Sigmoid colon (tissue), 7 donors: ENCODE measurements at places on chromosomes 6 and 20. TPM values are rescaled to one million over a fixed set of nuclear protein-coding genes. Genes with fewer than 3 reads are reported as not detected.
A peak's percentile ranks its signal among the peaks of the same experiment; 100 is the strongest.

DNA sequence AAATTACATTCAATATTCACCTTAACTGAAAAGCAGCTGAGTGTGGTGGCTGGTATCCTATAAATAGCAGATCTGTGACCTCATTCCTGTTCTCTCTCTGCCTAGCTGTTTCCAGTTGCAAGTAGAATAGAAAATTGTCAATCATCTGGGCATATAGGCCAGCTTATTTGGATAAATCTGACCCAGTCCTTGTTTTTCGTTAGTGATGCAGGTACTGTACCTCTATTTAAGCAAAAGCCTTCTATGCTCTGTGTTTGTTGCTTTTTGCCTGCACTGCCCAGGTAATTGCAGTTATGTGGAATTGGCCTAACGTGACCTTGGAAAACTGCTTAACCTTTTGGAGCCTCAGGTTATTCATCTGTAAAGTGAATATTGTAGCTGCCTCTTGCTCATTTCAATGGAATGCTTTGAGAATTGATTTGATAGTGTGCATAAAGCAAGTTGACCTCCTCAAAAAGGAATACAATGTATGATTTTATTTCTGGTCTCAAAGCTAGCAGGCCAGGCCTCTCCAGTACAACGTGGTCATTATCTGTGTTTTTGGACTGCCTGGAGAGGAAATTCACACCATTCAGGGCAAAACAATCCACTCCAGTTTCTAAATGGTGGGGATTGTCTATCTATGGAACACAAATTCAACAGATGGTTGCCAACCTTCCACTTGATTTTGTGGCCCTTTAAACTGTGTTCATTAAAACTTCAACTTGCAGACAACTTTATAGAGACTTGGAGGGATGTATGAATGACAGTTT, 508.7 kb upstream of the CITED2 start:
- DNase-seq, result no peak

DNA sequence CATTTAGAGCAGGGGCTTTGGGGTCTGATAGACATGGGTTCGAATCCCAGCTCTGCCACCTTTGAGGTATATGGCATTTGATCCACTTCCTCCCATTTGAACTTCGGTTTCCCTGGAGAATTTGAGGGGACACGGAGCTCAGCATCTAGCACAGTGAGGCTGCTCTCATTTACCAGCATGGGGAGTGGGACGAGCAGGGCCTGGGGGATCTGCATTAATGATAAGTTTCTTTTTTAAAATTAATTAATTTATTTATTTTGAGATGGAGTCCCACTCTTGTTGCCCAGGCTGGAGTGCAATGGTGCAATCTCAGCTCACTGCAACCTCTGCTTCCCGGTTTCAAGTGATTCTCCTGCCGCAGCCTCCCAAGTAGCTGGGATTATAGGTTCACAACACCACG, 52.6 kb downstream of the VSTM2L start:
- no peak for DNase-seq

GRCh38 chr6:160036790-160037206, 67.9 kb downstream of the IGF2R start:
- no peak for DNase-seq

The TGM3 gene
- total RNA-seq, result not detected

The CDH4 gene
- not detected for total RNA-seq

GRCh38 chr20:20034486-20034885, 17.3 kb downstream of the NAA20 start:
- no peak for DNase-seq

DNA sequence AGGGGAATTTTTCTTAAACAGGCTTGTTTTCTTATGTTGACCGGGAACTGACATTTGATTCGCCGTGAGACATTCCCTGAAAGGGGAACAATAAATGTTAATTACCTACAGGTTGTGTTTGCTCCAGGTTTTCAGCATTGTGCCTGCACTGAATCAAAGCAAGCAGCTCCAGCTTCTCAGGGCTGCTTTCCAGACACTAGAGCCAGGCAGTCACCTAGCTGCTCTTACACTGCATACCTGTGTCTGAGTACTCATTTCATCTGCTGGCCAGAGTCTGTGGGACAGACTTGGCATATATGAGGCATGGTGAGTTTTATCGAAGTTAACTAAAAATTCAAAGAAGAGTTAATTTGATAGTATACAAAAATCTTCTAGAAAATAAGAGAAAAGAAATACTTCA, 951.8 kb upstream of the MAP3K7 start:
- no peak for DNase-seq

DNA sequence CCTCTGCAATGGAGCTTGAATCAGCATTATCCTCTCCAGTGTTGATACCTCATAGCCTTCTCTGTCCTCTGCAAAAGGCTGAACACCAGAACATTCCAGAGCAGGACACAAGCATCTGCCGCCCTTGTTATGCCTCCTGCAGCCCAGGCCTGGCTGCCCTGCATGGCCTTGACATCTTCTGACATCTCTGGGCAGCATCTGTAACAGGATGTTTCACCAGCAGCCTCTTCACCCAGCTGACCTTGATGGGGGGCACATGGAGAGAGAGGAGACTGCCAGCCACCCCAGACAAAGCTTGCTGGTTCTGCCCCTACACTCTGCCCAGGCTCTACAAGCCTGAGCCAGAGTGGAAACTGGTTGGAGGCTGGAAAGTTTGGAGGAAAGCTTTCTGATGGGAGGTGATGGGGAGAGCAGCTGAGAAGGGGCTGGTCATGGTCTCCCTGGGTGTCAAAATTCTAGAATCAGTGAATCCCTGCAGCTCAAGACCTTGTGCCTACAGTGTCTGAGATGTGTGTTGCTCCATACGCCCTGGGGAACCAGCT, 145.1 kb downstream of the MRPL14 start:
- DNase-seq, result peak; percentile 34

The FNDC1 gene
- total RNA-seq, result 17.7 TPM

- DNase-seq, result peak; percentile 74
Observed at GRCh38 chr20:53609491-53610445, 16.1 kb upstream of the ZNF217 start.

The XRN2 gene
- 53.5 TPM for total RNA-seq

- no peak for DNase-seq
Observed at GRCh38 chr6:155434096-155434495, 21.5 kb downstream of the NOX3 start.

GRCh38 chr6:44646355-44646754, 258.8 kb downstream of the CDC5L start:
- DNase-seq, result no peak

DNA sequence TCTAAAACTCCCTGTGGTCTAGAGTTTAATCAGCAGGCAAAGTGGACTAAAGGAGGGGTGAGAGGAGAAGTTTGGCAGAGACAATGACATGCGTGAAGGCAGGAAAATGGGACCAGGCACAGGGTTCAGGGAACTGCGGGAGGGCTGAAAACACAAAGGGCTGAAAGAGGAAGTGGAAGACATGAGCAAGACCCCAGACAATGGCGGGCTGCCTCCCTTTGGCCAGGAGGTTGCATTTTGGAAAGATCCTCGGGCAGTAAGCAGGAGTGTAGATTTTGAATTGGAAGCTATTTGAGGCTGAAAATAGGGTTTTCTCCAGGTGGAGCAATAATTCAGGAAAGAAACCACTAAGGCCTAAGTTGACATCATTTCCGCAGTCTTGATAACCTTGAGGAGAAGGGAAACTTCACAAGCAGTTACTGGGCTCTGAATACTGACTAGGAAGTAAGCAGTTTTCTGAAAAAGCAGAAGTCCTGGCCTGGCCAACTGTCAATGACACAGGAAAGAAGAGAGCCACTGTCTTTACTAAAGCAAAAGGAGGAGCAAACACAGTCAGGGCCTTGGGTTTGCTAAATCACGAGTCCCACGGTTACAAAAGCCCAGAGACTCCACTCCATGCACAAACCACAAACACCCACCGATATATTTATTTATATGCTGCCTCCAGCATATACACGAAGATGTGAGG, 3.4 kb downstream of the LY86 start:
- DNase-seq, result no peak

The BPIFB4 gene
- total RNA-seq, result not detected

- no peak for DNase-seq
Observed at GRCh38 chr6:162974685-162975084, 246.9 kb downstream of the PACRG start.

DNA sequence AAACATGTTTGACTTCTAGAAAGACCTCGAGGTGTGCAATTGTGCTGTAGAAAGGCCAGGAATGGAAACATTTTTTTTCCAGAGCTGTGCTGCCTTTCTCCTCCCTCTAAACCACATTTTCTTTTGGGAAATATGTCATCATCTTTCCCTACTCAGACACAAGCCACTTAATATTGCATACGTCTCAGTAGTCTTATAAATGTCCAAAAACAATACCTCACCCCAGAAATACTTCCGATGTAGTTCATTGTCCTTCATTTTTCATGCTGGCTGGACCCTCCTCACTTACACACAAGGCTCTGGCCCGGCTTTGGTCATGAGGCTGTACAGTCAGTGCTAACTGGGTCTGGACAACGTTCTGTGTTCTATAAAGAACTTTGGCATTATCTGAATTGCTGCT, 126.4 kb downstream of the SCML4 start:
- no peak for DNase-seq

GRCh38 chr20:13995086-13995665, at the start of gene MACROD2:
TSS of gene MACROD2 (plus strand) at chr20:13995516.
- peak; percentile 95 for DNase-seq

DNA sequence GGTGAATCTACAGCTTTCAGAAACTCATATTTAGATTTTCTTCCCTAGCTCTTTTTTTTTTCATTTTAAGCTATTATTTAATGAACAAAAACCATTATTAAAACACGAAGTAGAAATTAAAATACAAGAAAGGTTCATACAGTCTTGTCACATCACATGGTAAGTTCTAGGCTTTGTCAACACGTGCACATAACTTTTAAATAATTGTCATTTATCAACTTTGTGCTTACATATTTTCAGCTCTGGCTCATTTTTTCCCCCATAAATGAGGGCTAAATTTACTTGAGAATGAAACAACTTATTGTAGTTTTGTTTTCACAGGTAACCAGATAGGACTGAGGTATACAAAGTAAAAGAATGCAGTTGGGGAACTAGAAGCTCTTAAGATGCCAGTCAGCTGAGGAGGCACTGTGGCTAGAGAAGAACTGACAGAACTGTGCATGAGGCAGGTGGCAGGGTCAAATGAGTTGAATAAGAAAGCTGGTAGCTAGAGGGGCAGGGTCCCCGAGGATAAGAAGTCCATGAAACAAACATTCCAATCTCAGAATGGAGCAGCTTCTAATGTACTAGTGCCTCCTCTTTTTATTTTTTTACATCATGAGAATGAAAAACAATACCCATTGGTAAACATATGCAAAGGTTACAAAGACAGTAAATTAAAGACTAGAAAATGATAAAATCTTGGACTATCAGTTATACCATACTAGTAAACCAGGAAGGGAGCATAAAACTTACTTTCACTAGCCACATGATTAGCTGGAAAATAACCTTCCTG, 141.5 kb downstream of the MYB start:
- DNase-seq, result no peak

DNA sequence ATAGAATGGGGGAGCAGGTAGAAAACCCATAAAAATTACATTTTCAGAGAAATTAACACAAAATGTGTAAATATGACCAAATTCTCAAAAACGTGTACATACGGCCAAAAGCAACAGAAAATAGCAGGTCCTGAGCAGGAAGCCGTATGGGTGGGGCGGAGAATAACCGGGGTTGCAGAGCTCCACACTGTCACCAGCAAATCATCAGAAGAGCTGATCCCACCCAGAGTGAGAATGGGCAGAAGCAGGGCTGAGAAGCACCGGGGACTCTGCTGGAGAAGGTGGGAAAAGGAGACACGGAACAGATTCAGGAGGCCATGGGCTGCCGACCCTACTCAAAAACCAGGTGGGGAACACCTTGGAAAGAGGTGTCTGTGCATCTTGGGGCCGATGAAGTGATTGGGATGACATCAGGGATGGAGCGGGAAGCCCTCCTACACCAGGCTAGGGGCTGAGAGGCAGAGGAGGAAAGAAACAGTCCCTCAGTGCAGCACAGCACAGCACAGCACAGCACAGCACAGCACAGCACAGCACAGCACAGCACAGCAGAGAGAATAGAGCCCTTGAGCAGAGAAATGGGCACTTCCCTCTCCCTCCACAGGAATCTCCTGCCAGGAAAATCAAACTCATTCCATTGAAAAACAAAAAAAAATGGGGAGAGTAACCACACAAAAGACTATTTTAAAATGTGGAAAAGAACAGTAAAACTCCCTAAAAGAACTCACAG, 22.3 kb downstream of the STX7 start:
- DNase-seq, result no peak

The TM9SF4 gene
- total RNA-seq, result 21.0 TPM

The SPATS1 gene
- not detected for total RNA-seq

The ASCC3 gene
- total RNA-seq, result 25.5 TPM

The SLC22A7 gene
- not detected for total RNA-seq

DNA sequence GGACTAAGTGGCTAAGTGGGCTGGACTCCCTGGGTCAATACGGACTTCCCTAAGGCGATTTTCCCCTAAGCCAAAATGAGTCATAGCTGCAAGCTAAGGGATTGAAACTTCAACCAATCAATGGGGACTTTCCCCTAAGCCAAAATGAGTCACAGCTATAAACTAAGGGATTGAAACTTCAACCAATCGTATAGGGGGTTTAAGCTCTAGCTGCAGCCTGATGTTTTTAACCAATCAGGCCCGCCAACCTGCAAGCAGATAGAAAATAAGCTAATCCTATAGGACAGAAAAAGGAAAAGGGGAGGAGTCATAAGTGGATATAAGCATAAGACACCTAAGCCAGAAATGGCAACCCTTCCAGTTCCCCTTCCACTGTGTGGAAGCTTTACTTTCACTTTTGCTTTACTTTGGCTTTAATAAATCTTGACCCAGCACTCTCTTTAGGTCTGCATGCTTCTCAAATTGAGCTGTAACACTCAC, 655.0 kb upstream of the HS3ST5 start:
- no peak for DNase-seq

The MMP24 gene
- 1.1 TPM for total RNA-seq

DNA sequence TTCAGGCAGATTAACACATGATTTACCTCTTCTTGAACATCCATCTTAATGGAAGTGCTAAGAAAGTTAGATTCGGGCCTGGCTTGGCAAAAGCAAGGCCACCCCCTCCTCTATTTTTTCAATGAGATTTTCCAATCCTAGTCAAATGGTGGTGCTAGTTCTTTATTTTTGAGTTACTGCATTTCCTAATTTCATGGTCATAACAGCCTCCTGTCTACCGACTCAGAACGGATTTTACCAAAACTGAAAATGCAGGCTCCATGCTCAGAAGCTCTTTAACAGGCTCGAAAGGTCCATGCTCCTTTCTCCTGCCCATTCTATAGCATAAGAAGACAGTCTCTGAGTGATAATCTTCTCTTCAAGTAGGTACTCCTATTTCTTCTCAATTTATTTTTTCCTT, 117.2 kb upstream of the ESR1 start:
- DNase-seq, result no peak

GRCh38 chr20:14616003-14616402, 278.6 kb upstream of the FLRT3 start:
- no peak for DNase-seq

DNA sequence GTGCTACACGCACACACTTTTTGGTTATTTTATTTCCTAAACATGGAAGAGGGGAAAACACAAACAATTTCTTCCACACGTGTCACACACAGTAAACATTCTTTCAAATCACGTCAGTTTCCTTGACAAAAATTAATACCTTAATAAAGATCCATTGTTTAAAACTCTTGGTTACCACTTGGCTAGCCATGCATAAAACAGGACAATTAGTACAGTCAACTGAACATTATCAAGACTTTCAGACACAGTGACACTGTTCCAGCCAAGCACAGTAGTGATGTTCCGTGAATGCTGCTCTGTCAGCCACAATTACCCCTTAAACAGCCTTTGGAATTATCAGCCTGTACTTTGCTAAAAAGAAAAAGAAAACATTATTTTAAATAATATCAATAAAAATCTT, 50.8 kb downstream of the GMDS start:
- no peak for DNase-seq
